Occipital lobe (tissue), 3 donors: ENCODE measurements at places on chromosomes 3 and 15. TPM values are rescaled to one million over a fixed set of nuclear protein-coding genes. Genes with fewer than 3 reads are reported as not detected.

- DNase-seq: no peak
Measured at GRCh38 chr15:59322056-59322759, 50.5 kb downstream of the MYO1E start.

DNA sequence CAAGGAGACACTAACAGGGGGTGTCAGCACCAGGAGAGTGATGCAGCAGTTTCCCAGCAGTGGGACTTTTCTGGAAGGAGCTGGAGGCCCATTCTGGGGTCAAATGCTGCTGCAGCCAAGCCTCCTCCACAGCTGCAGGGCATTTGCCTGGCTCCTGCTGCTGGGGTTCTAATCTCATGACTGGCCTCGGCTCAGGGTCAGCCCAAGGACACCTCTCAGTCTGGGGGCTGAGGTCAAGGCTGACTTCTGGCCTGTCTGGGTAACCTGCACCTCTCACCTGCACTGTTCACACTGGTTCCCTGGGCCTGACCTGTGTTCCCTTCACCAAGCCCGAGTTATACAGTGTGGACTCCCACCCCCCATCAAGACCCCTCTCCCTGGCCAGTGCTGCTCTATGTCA is 10.4 kb upstream of the C15orf39 start:
- DNase-seq: no peak

GRCh38 chr3:59368900-59369675 is 319.3 kb upstream of the CFAP20DC start:
- DNase-seq: no peak

- no peak for DNase-seq
Measured at GRCh38 chr15:101115786-101116680, 135.8 kb downstream of the CHSY1 start.

- DNase-seq: no peak
Measured at GRCh38 chr3:182424006-182424405, 369.3 kb upstream of the ATP11B start.

- DNase-seq: no peak
Measured at GRCh38 chr3:164209363-164209762, 868.9 kb downstream of the SI start.

DNA sequence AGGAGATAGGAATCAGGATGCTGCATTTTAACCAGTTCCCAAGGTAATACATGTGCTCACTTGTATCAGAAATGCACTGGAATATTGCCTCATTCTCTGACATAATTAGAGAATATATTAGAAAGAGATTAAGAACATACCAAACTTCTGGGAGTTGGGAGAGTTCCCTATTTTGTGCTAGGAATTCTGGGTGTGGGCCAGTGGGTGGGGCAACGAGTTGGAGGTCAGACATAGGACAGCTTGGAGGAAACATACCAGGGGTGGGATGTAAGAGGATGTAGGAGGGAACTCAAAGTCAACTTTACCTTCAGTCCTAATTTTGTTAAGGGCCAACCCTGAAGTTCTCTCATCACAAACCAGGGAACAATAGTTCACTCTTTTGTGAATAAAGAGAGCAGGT is 83.6 kb downstream of the SLC7A14 start:
- no peak for DNase-seq

The SRGAP3 gene
- total RNA-seq: 89.5 TPM

The TGM5 gene
- not detected for total RNA-seq

The CD200 gene
- total RNA-seq: 41.6 TPM
